ENCODE measurements at places on chromosomes 4 and X. TPM values are rescaled to one million over a fixed set of nuclear protein-coding genes. Genes with fewer than 3 reads are reported as not detected.

Gene HS3ST1
- 12.7 TPM for total RNA-seq

Gene CPZ
- 2.0 TPM for total RNA-seq

Gene TMEM154
- 10.2 TPM for total RNA-seq

Gene SLC6A14
- total RNA-seq = 26.8 TPM

DNA sequence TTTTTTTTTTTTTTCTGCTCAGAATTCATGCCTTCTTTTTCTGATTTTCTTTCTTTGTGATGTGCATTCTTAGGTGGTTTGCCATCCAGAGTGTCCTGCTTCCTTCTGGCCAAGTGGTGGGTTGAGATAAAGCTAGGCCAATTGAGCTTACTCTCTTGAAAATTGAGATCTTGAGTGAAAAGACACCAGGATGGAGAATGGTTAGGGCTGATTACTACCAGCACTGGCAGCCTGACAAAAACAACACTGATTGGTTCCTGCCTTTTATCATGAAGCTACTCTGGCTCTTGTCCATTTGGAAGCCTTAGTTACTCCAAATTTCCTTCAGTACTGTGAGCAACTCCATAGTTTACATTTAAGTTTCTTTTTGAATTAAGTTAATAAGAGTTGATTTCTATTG, 404.0 kb downstream of the PPARGC1A start:
- H3K27ac ChIP-seq = no peak overlapping the region
- no peak overlapping the region for H3K4me3 ChIP-seq
- H3K27me3 ChIP-seq = no peaks in the 10 kb centered on the region
- DNase-seq = peak; percentile 80
- H3K4me1 ChIP-seq = peaks cover 17% of the 10 kb centered on the region

- H3K4me3 ChIP-seq = peak overlapping the region; percentile 72
- H3K4me1 ChIP-seq = peaks cover 79% of the 10 kb centered on the region
Observed at GRCh38 chr4:76212851-76213414, 691 bp downstream of the SCARB2 start.

DNA sequence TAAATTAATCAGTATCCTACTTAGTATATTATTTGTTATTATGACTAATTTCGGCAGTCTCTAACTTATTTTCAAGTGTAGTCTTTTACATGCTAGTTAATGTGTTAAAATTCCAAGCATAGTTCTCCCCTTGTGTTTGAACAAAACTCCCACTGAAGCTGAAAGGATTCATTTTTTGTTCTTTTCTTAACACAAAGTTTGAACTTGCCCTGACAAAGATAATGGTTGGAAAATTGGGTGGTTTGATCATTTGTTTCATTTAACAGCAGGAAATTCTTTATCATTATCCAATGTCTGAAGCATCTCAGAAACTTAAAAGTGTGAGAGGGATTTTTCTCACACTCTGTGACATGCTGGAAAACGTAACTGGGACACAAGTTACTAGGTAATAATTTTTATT, 36.0 kb downstream of the INTU start:
- H3K27me3 ChIP-seq = no peaks in the 10 kb centered on the region
- H3K36me3 ChIP-seq = no peaks in the 10 kb centered on the region
- no peak overlapping the region for H3K4me3 ChIP-seq
- DNase-seq = peak; percentile 6

DNA sequence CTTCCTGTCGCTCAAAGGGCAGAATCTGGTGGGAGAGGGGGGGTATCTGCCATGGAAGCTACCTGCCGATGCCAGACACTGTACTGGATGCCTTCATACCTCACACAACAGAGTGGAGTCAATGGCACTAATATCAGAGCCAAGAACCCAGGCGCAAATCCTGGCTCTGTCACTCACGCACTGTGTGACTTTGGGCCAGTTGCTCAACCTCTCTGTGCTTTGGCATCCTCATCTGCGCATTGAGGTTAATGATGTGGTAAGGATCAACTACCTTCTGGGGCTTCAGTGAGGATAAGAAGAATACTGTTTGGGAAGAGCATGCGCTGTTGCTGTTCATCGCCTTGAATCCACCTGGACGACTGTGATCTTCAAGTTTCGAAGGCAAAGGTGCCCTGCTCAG, 70.6 kb downstream of the PPP2R2C start:
- DNase-seq = no peak
- no peaks in the 10 kb centered on the region for H3K4me1 ChIP-seq
- peaks cover 20% of the 10 kb centered on the region for H3K27me3 ChIP-seq
- H3K4me3 ChIP-seq = no peak overlapping the region
- no peaks in the 10 kb centered on the region for H3K36me3 ChIP-seq

GRCh38 chrX:110066488-110067225, 63.7 kb downstream of the TMEM164 start:
- no peaks in the 10 kb centered on the region for H3K36me3 ChIP-seq
- H3K27ac ChIP-seq = peak overlapping the region; percentile 40
- no peaks in the 10 kb centered on the region for H3K27me3 ChIP-seq
- DNase-seq = no peak
- H3K4me3 ChIP-seq = no peak overlapping the region

DNA sequence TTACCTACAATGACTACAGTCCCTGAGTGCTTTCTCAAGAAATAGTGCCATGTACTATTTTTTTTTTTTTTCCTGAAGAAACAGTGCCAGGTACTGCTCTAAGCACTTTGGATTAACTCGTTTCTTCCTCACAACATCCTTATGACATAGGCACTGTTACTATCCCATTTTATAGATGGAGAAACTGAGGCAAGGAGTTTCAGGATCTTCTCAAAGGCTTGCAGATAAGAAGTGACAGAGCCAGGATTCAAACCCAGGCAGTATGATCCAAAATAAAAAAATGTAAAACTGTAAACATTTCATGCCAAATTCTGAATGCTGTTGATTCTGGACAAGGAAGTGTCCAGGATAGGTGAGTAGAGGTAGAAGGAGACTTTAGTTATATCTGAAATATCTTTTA, 1.1 kb downstream of the FANCB start:
- H3K4me1 ChIP-seq = no peaks in the 10 kb centered on the region
- H3K36me3 ChIP-seq = no peaks in the 10 kb centered on the region
- H3K27ac ChIP-seq = no peak overlapping the region
- H3K4me3 ChIP-seq = no peak overlapping the region

DNA sequence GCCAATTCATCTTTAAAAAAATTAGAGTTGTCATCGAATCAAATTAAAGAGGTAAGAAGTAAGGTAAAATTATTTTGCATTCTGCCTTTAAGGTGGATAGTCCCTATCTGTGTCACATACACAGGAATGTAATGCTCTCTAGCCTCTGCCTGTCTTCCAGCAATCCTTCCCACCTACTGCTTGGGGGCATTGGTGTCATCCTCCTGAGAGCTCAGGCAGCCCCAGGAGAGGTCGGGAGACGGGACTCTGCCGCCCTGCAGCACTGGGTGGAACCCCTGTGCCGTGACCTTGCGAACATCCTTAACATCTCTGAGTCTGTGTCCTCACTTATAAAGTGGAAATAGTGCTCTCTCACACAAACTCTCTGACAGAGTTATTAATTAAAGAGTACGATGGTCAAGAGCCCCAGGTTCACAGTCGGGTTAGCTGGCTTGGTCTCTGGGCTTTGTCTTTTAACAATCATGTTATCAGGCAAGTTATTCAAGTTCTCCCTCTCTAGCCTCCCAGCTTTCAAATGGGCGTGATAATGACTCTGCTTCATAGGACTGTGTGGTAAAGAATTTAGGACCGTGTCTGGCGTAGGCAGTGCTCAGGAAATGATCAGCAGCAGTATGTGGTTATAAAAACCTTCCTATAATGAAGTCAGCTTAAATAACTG, 10.2 kb downstream of the TLR3 start:
- peak; percentile 17 for DNase-seq
- no peak overlapping the region for H3K4me3 ChIP-seq
- no peaks in the 10 kb centered on the region for H3K27me3 ChIP-seq
- peaks cover 7% of the 10 kb centered on the region for H3K4me1 ChIP-seq
- H3K27ac ChIP-seq = no peak overlapping the region
- peaks cover 7% of the 10 kb centered on the region for H3K36me3 ChIP-seq

DNA sequence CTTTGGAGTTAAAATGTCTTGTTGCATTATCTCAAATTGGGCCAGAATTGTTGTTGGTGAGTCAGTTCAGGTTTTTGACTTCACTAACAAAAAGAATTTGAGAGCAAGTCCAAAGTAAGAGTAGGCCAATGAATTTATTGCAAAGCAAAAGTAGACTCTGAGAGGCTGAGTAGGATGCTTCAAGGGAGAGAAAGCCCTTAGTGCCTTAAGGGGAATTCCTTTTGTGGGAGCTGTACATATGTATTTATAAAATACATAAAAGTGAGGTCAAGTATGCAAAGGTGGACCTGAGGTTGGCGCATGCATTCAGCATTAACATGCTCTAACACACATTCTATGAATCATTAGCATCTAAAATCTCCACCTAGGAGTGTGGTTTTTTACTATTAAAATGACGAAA, 565.4 kb downstream of the GRXCR1 start:
- H3K4me1 ChIP-seq = no peaks in the 10 kb centered on the region
- no peak overlapping the region for H3K4me3 ChIP-seq

DNA sequence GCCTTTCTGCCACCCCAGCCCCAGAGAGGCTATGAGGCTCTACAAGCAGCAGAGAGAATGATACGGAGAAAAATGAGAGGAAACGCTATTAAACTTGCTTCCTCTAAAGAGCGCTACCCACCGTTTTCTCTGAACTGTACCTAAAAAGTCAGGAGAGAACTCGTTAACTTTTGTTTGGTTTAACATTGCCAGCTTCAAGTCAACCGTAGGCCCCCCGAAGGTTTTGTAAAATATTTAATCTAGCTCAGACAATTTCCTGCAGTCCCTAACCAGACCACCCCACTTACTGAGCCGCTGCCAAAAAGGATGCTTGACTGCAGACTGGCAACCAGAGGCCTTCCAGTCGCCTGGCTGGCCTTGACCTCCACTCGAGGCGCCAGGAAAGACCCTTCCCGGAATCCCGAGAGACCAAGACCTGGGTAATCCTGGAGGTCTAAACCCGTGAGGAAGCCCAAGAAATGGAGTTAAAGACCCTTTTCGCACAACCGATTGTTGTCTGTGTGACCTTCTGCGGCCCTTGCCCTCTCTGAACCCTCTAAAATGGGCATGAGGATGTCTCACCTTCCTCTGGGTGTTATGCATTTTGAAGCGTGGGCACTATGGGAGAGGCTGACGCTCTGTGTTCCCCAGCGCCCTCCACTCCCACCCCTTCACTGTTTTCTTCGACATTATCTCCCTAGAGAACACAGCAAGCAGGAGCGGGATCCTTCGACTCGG, 86.3 kb downstream of the BCOR start:
- peaks cover 4% of the 10 kb centered on the region for H3K4me1 ChIP-seq
- no peak overlapping the region for H3K4me3 ChIP-seq

DNA sequence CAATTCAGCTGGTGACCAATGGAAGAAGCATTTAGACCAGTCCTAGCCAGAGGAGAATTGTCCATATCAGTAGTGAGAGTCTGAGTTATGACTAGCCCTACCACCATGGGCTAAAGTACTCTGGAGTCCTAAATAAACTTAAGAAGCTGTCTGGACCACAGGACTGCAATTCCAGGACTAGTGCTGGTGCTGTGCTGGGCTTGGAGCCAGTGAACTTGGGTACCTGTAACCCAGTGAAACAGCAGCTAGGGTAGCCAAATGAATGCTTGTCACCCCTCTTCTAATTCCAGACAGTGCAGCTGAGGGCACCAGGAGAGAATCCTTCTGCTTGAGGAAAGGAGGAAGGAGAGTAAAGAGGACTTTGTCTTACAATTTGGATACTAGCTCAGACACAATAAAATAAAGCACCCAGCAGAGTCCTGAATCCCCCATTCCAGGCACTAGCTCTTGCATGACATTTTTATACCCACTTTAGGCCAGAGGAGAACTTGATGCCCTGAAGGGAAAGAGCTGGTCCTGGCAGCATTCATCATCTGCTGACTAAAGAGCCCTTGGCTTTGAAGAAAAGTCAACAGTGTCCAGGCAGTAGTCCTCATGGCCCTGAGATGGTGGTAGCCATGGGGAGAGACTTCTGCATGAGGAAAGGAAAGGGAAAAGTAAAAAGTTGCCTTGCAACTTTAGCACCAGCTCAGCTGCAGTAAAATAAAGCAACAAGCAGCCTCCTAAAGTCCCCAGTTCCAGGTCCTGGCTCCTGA, 2675.7 kb downstream of the PCDH7 start:
- no peaks in the 10 kb centered on the region for H3K36me3 ChIP-seq
- no peaks in the 10 kb centered on the region for H3K27me3 ChIP-seq
- H3K4me3 ChIP-seq = no peak overlapping the region
- H3K4me1 ChIP-seq = no peaks in the 10 kb centered on the region
- no peak for DNase-seq

- H3K4me3 ChIP-seq = no peak overlapping the region
- no peak for DNase-seq
- no peak overlapping the region for H3K27ac ChIP-seq
- H3K4me1 ChIP-seq = no peaks in the 10 kb centered on the region
Observed at GRCh38 chrX:53474707-53475106, 40.5 kb upstream of the HSD17B10 start.

DNA sequence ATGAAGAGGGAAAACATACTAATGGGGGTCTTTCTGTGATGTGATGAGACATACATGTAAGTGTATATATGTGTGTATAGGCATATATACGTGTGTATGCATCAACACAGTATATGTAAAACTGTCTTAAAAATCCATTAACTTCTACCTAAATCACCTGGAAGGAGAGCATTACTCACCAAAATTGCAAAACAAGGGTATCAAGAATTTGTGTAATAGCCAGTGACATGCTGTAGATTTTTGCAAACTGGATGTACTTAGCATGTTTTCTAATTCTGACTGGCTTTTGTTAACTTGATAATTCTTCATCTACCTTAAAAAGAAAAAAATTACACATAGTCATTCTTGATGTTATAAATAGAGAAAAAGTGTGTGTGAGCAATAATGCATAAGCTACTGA, 104.7 kb downstream of the PRRG1 start:
- H3K27me3 ChIP-seq = peaks cover 9% of the 10 kb centered on the region
- no peak overlapping the region for H3K27ac ChIP-seq
- H3K4me3 ChIP-seq = no peak overlapping the region
- no peak for DNase-seq
